ENCODE measurements at places on chromosomes 4 and X.
A peak's percentile ranks its signal among the peaks of the same experiment; 100 is the strongest.

- no peak for DNase-seq
These were observed 14.1 kb upstream of the BRS3 start for GRCh38 chrX:136473663-136474062.

DNA sequence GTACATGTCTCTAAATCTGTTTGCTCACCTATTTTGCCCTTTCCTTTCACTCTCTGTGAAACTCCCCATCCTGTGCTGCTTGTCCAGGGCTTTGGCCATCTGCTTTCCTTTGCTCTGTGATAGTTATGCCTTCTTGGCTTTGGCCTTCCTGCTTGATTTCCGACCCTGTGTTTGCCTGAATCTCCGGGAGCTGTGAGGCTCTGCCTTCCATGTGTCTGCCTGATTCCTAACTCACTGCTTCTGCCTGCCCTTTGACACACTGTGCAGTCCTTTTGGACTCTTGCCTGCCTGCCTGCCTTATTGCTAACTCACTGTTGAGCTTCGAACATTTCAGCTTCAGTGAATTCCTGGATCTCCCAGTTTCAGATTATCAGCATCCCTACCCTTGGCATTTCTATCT, 143.1 kb downstream of the C4orf33 start:
- DNase-seq: no peak

DNA sequence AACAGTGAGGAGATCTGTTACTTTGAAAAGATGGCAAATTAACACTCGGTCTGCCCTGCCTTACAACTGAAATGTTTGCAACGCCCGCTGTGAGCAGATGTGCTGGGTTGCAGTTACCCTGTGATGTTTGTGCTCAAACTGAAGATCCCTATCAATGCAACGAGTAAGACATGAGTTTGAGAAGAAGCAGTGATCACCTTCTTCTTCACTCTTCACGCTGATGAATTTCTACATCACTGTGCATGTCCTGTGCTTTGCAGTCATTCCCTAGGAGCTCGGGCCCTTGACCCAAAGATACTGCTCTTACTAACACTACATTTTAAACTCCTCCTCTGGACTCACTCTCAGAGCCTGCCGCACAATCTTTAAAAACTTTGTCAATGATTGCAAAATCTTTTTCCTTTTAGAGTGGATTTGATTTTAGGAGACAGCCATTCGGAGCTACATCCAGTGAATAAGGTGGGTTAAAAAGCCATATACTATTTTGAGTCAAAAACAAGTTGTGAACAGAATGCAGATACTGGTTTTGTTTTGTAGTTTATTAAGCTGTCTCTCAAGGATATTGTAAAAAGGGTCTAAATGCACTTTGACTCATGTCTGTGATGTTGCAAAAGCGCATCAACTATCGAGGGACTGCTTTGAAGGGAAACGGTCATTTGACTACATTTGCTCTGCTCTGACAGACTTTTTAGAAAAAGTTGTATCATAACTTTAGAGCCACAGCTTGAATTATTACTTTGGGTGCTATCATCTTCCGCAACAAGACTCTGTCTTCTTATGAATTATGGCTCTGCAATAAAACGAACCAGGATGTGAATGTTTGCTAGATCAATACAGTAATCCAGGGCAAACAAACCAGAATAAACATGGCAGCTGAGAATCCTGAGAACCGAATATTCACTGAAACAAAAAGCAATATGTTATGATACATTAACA, 5.7 kb upstream of the RHOH start:
- no peak for DNase-seq

GRCh38 chr4:1463088-1463926, 57.1 kb upstream of the NKX1-1 start:
- DNase-seq: no peak

- no peak for DNase-seq
These were observed 8.2 kb upstream of the ERAS start for GRCh38 chrX:48818098-48818497.

DNA sequence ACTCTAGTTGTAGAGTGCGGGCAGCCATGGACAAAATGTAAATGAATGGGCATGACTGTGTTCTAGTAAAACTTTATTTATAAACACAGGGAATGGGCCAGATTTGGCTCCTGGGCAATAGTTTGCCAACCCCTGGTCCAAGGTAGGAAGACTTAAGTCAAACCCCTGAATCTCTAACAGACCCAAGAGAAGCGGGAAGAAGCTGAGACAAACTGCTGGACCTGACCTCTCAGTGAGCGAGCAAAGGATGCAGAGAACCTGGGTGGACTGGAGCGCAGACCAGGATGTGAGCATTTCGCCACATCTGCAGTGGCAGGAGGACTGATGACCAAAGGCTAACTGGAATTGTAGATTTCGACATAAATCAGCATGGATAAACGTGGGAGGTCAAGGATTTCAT, 201.6 kb downstream of the STIM2 start:
- no peak for DNase-seq

DNA sequence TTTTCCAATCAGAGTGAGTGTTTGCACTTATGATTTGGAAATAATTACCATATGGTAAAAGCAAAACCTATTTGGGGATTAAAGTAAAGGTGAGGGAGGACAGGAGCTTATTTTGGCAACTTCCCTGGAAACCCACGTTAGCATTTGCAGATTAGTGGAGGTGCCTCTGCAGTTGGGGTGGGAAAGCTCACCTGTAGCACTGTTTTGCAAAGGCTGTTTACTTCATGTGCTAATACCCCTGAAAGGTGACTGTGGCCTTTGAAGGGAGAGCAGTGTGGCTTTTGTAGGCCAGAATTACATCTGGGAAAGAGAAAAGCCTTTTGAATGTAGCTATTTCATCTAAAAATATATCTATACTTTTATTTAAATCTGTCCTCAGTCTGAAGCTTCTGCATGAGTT, 9.4 kb downstream of the SUPT20HL1 start:
- no peak for DNase-seq

DNA sequence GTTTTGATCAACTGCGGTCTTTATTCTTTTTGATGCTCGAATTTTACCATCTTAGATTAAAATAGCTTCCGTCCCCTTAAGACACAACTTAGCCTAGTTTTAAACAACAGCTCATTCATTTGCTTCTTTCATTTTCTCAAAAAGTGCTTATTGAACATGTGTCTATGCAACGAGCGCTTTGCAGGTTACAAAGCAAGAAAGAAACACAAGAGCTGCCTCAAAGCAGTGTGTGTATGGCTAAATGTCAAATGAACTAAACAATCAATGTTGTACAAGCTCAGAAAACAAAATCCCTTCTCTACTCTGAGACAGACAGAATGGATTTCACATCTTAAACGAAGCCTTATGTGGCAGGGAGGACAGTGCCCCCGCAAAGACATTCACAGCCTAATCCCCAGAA, 61.0 kb downstream of the EVC2 start:
- no peak for DNase-seq

DNA sequence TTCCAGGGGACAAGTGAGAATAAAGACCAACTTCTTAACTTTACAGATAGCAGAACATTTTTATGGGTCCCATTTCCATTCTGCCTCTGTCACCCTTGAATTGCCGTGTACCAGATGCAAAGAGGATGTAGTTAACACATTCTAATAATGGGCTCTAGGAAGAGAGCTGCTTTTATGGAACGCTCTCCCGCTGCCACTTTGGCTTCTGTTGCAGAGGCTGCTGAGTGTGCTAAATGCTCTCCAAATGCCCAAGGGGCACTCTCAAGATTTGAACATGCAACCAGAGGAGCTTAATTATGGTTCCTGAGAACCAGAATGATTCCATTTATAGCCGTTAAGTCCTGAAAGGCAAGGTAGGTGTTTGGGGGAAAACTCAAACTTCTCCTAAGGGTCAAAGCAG, 28.1 kb upstream of the GPC3 start:
- DNase-seq: no peak

DNA sequence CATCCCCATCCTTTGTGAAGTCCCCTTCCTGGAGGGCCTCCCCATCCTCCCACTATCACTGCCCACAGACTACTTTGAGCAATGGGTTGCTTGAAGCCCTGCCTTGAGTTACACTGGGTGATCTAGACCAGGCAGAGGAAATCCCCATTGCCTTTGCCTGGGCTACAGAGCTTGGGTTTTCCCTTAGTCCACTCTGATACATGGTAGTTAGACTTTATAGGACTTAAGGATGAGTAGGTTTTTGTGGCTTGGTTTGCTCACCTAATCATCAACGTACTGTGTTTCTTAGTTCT, 56.6 kb downstream of the TMEM131L start:
- DNase-seq: no peak

DNA sequence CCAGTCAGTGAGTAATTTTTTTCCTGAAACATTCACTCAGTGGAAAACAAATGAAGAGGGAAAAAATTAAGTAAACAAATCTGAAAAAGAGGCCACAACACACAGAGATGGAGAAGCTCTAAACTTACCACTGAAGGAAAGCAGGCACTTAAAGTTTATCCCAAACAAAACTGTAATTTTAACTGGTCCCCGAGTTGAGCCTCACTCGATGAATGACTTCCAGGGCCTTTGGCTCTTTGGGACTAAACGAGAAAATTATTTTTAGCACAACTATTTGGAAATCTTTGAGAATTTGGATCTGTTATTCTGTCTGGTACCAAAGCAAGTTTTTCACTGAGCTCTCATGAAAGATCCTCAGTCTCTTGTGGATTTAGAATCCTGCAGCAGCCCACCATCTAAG, at the start of gene C1QTNF7:
C1QTNF7 (plus strand) TSS at position 333 of the 400 bp plus-strand sequence. CDS start 7,711 bp downstream, outside the sequence.
- DNase-seq: no peak

DNA sequence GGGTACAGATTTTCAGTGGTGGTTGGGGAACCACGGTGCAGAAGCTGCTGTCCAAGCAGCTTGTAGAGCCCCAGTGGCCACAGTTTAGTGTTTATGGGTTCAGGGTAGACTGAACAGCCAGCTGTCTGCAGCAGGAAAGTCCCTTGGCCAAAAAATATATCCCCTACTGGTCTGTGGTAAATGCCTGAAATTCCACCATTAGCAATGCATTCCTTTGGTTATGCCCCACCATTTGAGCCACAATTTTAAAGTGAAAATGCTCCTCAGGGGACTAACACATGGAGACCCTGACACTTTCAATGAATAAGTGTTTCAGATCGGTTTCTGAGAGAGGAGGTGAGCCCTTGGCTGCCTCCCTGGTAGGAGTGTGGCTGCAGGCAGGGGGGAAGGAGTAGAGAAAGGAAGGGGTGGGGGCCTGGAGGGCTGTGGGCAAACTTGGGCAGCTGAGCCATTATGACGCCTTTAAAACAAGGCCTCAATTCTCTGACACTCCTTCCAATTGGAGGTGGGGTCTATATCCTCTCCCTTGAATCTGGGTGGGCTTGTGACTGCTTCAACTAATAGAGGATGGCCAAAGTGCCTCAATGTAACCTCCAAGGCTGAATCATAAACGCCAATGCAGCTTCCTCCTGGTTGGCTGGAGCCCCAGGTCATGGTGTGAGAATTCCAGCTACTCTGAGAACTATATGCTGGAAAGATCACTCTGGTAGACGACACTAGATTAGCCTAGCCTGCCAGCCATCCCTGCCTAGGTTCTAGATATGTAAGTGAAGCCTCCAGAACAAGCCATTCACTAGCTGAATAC, 75.8 kb upstream of the ATP6AP2 start:
- peak; percentile 77 for DNase-seq

DNA sequence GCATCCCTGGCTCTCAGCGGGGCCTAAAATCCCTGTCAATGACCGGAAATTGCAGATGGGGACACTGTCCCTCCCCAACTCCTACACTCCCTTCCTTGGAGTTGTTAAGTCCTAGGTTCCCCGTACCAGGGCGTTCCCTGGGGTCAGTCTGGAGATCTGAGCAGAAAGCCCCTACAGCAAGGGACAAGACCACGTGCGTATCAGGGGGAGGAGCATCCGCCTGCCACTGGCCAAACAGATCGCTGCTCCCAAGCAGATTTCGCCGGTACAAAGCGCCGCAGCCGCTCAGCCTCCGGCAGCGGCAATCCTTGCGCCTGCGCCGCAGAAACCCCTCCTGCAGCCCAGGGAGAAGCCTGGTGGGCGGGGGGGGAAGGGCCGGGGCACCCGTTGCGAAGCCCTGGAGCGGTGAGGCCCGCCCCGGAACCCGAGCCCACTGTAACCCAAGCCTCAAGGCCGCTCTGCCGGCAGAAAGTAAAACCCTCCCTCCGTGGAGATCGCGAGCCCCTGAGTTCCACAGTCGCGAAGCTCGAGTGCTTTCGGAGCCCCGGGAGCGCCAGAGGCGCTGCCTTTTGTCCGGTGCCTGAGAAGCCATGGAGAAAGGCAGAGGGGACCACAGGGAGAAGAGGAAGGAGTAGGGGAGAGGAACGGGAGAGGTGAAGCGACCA, 2.7 kb downstream of the CRMP1 start:
- no peak for DNase-seq

DNA sequence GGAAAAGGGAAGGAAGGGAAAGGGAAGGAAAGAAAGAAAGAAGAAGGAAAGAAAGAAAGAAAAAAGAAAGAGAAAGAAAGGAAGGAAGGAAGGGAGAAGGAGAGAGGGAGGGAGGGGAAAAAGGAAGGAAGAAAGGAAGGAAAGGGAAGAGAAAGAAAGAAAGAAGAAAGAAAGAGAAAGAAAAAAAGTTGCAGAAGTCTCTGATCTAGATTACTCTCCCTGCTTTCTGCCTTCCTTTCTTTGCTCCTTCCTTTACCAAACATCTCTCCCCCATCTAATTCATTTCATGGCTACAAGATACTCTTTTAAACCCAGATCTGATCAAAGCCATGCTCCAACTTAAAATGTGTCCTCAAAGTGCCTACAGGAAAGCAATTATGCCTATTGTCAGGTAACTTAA, 148.6 kb downstream of the KIT start:
- DNase-seq: no peak

GRCh38 chr4:1058198-1058996, 47.0 kb downstream of the FGFRL1 start:
- no peak for DNase-seq

DNA sequence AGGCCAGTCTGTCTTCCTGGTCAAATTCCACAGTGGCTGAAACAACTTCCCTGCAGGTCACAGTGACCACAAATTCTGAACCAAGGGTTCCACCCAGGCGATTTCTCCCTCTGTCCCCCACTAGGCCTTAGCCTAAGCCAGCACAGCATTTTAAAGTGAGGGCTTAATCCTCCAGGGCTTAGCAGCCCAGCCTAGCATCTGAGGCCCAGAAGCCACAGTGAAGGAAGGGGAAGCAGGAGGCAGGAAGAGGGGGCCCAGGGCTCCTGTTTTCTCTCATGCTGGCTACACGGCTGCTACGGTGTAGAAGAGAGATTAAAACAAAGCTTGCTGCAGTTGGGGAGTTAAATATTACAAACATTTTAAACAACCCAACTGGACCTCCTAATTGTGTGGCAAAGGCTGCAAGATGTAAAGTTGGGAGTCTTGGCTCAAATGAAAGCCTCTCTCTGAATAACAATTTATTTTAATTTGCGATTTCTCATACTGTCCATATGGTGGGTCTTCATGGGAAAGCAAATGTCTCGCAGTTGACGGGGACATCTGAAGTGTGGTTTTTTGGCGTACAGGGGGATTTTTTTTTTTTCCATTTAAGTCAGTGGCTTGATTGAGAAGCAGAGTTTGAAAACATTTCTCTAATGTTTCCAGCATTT, 170.8 kb upstream of the RAI2 start:
- no peak for DNase-seq

DNA sequence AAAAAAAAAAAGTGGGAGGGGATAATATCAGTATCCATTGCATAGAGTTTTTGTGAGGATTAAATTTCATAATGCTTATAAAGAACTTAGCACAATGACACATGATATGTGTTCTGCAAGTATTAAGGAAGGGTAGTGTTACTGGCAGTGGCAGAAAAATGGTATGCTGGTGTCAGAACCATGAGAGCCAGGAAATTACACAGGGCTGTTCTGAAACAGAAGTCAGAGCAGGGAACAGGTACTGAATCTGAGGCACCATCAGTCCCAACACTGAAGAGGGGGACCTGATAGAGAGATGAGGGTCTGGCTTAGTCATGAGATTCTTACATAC, 601.1 kb upstream of the GRIA3 start:
- no peak for DNase-seq

GRCh38 chrX:39974270-39974669, 123.5 kb downstream of the BCOR start:
- DNase-seq: no peak

- peak; percentile 78 for DNase-seq
These were observed 12.7 kb downstream of the GAB3 start for GRCh38 chrX:154738011-154738738.

All from MG63 (cell line).